ENCODE measurements at places on chromosomes 4 and X. TPM values are rescaled to one million over a fixed set of nuclear protein-coding genes. Genes with fewer than 3 reads are reported as not detected.

DNA sequence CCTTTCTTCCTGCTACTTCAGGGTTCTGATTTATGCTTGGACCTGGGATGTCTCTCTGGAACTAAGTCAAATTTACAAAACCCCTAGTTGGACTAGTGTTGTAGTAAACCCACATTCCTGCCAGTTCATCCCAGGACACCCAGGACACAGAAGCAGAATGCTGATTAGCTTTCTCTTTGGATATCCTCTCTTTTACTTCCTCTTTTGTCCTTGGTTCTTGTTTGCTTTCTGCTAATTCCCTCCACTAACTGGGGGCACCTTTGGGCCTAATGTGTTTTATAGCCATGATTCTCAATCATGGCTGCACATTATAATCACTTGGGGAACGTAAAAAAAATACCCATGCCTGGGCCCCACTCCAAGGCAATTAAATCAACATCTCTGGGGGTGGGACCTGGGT lies 42.5 kb downstream of the LANCL3 start:
- H3K27me3 ChIP-seq: peaks cover 5% of the 10 kb centered on the region
- H3K27ac ChIP-seq: no peak overlapping the region
- H3K36me3 ChIP-seq: no peaks in the 10 kb centered on the region
- no peaks in the 10 kb centered on the region for H3K4me1 ChIP-seq
- H3K4me3 ChIP-seq: no peak overlapping the region

- no peaks in the 10 kb centered on the region for H3K36me3 ChIP-seq
- H3K4me3 ChIP-seq: no peak overlapping the region
- no peak for DNase-seq
- no peaks in the 10 kb centered on the region for H3K27me3 ChIP-seq
- H3K4me1 ChIP-seq: no peaks in the 10 kb centered on the region
Measured at GRCh38 chr4:80989921-80990544, 40.5 kb upstream of the BMP3 start.

DNA sequence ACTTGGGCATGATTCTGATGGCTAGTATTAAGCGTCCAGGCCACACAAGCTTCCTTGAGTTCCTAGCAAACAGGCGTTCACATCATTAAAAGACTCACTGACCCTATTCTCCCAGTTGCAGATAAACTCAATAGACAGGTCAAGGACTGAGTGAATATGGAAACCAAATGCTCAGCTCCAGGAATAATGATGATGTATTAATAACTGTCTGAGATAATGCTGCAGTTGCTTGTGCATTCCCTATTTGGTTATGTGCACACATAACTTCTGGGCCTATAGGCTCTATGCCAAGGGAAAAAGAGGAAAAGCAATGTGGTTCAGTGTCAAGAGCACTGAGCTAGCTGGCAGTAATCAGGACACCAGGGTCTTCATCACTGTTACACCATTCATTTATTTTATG lies 3.5 kb downstream of the RAB9B start:
- H3K27ac ChIP-seq: no peak overlapping the region
- DNase-seq: no peak
- H3K36me3 ChIP-seq: no peaks in the 10 kb centered on the region
- H3K4me3 ChIP-seq: no peak overlapping the region
- H3K4me1 ChIP-seq: no peaks in the 10 kb centered on the region

GRCh38 chrX:14504960-14505538 lies 24.3 kb upstream of the GLRA2 start:
- no peaks in the 10 kb centered on the region for H3K36me3 ChIP-seq
- no peak overlapping the region for H3K27ac ChIP-seq
- no peaks in the 10 kb centered on the region for H3K4me1 ChIP-seq
- H3K27me3 ChIP-seq: no peaks in the 10 kb centered on the region

- DNase-seq: no peak
- H3K4me3 ChIP-seq: no peak overlapping the region
- H3K4me1 ChIP-seq: no peaks in the 10 kb centered on the region
- H3K36me3 ChIP-seq: no peaks in the 10 kb centered on the region
- no peak overlapping the region for H3K27ac ChIP-seq
Measured at GRCh38 chrX:1618689-1619088, 3.8 kb downstream of the ASMT start.

C1QTNF7 gene
- 0.30 TPM for polyA plus RNA-seq

EXOC1L gene
- not detected for polyA plus RNA-seq

ITIH6 gene
- polyA plus RNA-seq: not detected

BMP15 gene
- polyA plus RNA-seq: not detected

Measured in pancreas (tissue), 10 donors.